NCI-H226 (cell line): ENCODE measurements at places on chromosomes 3 and 15.

DNA sequence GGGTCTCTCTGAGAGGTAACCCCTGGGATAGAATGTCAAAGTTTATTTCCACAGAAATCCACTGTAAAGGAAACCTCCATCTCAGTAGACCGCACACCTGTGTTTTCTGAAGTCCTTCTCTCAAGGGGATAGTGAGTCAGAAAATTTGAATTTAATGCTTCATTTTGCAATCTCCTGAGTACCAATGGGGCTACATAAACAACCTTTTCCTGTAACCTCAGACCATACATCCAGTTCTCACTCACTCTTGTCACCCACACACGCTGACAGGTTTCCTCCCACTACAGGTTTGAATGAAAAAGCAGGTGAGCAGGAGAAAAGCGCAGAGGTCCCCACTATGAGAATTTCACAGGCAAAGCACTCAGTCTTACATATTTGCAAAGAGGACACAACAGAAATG lies 165.3 kb upstream of the MCTP2 start:
- DNase-seq = no peak

DNA sequence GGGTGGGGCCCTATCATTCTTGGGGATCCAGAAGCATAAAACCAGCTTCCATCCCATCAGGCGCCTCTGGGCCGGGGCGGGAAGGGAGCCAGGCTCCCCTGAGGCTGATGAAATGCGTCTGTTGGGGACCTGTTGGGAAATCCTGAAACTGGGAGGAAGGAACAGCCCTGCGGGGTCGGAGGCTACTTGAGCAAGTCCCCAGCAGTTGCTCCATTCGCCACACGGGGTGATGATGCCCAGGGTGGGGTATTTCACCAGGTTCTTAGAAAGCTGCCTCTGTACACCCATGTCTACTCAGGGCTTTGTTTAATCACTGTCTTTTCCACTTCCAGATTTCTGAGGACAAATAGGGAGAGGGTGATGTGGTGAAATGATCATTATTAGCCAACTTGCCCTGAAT lies 25.4 kb upstream of the TSEN2 start:
- DNase-seq = no peak

DNA sequence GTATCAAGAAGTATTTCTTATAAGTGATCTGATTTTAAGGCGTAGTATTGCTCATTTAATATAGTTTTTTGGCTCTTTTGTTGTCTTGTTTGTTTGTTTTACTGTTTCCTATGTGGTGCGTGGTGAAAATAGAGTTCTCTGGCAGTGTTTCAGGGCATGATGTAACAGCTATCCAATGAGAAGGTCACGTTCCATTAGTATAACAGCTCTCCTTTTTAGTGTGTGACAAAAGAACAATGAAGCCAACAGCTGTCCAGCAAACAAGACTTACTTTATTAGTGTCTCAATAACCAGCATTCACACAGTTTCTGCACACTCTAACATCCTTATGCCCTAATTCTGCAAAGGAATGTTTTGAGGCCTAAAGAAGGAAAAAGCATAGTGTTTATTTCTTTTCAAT lies 127.9 kb downstream of the SLC25A26 start:
- DNase-seq = no peak

DNA sequence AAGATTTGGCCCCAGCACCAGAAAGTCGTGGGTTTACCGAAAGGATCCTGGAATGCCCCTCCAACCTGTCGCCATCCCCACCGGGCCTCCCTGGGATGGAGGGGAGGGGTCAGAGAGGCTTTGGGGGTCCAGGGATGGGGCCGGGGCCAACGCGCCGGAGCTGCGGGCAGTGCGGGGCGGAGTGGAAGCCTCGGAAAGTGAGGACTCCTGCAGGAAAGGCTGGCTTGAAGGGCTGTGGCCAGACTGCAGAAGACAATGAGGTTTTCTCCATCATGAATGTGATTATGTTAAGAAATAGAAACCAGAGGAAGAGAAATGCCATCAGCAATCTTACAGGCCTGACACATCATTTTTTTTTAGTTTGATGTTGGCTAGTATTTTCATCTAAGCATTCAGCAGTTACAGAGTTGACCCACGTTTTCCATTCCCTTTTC lies 738 bp downstream of the YEATS2 start:
- no peak for DNase-seq

DNA sequence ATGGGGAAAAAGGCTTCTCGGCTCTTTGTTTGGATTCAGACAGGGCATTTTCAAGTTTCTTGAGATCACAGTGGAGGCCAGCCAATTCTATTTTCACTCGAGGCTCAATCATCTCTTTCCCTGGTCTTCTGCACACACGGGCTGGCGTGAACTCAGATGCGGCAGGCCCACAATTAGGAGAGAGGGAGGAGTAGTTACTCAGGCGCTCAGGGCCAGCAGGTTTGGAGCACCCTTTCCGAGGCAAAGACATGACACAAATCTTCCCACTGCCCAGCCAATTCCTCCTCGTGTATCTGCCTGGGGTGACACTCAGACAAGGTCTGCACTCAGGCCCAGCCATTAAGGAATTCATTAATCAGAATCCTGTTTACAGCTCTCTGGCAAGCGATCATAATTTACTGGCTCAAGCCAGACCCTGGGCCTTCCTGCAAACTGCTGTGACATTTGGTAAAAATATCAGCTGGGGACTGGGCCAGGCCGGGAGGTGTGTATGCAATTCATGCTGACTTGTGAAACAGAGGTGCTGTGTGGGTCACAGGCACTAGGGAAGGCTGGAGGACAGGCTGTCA lies 68.1 kb upstream of the TLE3 start:
- DNase-seq = no peak

- peak; percentile 72 for DNase-seq
Measured at GRCh38 chr3:185733980-185734724, 90.7 kb downstream of the IGF2BP2 start.

DNA sequence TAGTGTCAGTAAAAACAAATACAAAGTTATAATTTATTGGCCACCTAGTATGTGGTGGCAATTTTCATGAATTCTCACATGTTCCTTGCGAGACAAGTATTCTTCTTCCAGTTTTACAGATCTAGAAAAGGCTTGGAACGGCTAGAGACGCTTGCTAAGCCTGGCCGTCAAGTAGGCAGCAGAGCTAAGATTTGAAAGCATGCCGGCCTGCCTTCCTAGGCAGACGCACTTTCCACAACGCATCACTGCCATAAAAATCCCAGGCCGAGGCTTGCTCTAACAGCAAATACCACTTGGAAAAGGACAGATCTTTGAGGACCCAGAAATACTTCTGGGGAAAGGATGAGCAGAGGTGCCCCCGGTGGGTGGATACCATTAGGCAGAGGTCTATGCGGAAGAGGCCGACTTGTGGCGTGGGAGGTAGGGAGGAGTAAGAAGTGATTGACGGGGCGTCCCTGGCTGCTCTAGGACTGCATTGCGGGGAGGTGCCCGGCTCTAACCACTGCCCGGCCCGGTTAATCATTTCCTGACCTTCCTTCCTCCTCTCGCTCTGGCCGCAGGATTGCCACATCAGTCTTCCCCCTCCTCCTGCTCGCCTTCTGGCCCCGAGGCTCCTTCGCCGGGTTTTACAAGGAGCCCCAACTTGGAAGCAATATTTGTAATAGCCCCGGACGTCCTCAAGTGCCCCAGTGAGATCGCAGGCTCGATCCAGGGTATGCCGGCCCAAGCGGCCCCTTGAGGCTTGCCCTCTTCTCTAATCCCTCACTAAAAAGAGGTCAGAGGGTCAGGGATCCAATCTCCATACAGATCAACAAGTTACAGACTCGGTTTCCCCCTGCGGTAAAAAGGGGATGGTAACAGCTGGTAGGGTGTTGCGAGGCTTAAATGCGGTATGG lies 1.3 kb upstream of the USP3 start:
- peak; percentile 99 for DNase-seq

DNA sequence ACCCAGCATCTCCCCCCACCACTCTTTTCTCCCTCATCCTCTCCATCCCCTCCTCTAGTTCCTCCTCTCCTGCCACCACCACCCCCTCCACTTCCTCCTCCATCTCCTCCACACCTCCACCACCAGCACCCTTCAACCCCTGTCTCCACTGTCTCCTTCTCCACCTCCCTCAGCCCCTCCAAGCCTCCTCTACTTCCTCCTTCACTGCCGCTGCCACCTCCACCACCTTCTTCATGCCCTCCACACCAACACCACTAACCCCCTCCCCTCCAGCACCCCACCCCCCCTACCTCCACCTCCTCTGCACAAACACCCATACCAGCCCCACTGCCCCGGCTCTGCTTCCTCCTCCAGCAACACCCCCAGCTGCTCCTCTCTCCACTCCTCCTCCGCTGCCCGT lies 88.0 kb downstream of the HES1 start:
- no peak for DNase-seq

DNA sequence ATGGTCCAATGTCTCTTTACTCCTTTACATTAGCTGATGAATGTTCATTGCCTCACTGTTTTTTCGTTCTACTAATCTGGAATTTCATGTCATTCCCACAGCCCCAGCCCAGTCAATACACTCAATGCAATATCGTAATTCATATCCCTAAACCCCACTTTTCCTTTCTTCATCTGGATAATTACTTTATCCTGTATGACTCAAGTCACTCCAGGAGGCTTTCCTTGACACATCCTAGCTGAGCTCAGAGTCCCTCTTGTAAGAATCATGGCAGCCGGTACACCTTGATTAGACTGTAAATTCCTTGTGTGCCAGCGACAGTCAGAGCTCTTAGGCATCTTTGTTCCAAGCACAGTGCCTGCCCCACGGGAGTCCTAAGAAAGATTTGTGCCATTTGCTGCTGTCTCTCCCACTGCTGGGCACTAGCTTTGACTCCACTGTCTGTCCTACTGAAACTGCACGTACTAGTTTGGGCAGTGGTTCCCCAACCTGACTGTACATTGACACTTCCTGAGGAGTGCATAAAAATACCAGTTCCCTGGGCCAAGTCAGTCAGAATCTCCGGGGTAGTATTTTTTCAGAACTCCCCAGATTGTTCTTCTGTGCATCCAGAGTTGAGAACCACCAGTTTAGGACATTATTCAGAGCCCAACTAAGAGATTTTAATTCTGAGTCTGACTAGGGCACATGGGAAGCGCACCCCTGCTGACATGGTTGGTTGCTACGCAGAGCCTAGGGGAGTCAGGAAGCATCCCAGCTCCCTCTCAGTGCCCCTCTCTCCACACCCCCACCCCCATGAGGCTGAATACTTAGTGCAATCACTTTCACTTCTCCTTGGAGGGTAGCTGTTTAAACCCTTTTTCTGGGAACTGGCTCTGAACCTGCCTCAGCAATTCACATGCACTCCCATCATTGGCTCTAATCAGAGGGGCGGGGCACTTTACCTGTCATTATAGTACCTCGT lies 19.5 kb upstream of the C3orf70 start:
- DNase-seq = no peak

DNA sequence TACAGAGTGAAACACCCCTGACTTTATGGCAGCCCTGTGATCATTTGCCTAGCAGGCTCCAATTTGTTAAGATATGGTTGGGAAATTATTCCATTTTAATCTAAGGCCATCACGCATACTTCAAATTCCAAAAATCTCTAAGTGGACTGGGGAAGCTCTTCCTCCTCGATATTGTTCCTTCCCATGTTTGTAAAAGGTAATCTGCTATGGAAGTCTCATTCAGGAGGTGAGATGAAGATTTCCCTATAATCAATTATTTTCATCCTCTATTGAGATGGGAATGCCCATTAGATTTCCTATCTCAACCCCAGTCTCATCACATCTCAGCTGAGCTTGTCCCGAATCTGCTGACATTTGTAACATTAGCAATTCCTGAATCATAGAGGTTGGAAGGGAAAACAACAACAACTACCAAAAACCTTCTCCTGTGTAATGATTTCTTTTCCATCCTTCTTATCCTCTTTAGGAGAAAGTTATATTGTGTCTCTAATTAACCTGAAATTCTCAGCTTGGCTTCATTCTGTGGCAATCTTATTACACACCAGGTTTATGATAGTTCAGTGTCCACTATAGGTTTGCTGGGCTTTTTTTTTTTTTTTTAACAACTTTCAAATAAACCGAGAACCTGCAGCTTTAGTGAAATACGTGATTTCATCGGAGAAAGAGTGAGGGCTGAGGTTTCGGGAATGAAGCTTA lies 2.2 kb upstream of the NR2F2 start:
- DNase-seq = peak; percentile 18

DNA sequence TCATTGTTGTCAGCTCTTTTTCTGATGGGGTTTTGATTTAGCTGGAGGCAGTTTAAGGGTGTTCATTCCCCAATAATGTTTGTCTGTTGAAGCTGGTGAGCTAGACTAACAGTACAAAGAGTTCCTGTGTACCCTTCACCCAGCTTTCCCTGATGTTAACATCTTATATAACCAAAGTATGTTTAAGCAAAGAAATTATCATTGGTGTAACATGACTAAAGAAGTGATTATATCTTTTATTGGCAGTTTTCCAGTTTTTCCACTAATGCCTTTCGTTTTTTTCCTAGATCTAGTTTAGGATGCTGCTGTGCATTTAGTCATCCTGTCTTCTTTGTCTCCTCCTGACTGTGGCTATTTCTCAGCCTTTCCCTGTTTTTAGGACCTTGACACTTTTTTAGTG lies 165.6 kb downstream of the LPP start:
- peak; percentile 30 for DNase-seq

DNA sequence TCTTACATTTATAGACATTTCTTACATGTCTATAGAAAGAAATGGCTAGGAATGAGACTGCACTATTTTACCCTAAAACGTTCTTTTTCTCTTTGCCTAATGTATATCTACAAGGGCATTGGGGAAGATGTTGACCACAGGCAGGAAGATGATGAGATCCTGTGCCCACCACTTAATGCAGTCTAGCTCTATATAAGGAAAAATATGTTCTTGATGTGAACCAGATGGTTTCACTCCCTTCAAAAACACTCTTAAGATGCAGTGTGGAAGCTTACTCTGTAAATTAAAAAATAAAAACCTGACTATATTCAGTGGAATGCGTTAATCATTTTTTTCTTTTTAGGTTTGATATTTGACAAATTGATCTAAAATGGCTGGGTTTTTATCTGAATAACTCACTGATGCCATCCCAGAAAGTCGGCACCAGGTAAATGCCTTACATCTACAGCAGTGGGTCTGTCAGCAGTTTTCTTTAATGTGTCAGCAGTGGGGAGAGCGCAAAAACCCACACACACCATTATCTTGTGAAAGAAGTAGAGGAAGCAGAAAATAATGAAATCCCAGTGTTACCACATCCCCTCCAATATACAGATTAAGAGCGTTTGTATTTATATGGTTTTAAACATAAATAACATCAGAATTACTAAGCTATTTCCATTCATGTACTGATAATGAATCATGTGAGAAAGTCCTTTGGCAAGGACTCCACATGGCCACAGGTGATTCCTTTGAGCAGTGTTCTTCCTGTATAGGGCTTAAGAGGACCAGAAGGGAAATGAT lies 10.1 kb downstream of the AGTR1 start:
- peak; percentile 36 for DNase-seq

DNA sequence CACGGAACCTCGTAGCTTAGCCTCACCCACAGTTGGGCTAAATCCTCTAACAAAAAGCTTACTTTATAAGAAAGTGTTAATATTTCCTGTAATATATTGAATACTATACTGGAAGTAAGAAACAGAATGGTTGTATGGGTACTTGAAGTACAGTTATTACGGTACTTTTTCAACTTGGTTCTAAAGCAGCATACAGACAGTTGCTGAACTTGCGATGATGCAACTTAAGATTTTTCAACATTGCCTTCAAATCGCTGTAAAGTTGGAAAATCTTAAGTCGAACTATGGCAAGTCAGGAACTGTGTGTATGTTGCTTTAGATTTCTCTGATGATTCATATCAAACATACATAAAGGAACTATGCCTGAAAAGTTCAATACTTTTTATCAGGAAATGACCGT lies 204.4 kb upstream of the C2CD4B start:
- no peak for DNase-seq

GRCh38 chr15:49692514-49693090 lies 71.8 kb downstream of the DTWD1 start:
- no peak for DNase-seq

- DNase-seq = no peak
Measured at GRCh38 chr3:30313840-30314239, 292.6 kb upstream of the TGFBR2 start.
